ENCODE measurements at places on chromosomes 3 and 15. TPM values are rescaled to one million over a fixed set of nuclear protein-coding genes. Genes with fewer than 3 reads are reported as not detected.
A peak's percentile ranks its signal among the peaks of the same experiment; 100 is the strongest.

GRCh38 chr15:61444585-61444984 is 215.5 kb upstream of the RORA start:
- no peak for DNase-seq

- DNase-seq: peak; percentile 51
These were observed 212.2 kb downstream of the GABRG3 start for GRCh38 chr15:27183201-27183600.

DNA sequence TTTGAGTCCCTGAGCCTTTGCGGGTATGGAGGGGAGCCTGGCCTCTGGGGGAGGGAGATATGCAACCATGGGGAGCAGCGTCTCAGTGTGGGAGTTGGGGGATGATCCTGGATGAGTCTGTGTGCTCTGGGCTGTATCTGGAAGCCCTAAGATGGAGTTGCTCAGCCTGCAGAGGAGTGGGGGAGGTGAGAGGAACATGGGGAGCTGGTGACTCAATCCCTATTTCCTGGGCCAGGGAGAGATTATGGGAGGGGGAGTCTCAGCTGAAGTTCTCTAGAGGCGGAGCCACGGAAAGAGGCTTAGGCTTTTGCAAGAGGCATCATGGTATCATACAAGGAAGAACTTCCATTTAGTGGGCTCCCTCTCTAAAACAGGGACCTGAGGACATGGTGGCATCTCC is 59.5 kb upstream of the TMEM115 start:
- DNase-seq: no peak

DNA sequence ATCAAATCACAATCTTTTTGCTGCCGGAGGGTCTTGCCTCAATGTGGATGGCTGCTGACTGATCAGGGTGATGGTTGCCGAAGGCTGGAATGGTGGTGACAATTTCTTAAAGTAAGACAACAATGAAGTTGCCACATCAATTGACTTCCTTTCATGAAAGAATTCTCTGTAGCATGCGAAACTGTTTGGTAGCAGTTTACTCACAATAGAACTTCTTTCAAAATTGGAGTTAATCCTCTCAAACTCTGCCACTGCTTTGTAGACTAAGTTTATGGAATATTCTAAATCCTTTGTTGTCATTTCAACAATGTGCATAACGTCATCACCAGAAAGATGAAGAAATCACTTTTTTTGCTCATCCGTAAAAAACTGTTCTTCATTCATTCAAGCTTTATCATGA is 65.8 kb downstream of the B3GNT5 start:
- no peak for DNase-seq

- no peak for DNase-seq
These were observed 36.1 kb upstream of the CNTN6 start for GRCh38 chr3:1056744-1057143.

DNA sequence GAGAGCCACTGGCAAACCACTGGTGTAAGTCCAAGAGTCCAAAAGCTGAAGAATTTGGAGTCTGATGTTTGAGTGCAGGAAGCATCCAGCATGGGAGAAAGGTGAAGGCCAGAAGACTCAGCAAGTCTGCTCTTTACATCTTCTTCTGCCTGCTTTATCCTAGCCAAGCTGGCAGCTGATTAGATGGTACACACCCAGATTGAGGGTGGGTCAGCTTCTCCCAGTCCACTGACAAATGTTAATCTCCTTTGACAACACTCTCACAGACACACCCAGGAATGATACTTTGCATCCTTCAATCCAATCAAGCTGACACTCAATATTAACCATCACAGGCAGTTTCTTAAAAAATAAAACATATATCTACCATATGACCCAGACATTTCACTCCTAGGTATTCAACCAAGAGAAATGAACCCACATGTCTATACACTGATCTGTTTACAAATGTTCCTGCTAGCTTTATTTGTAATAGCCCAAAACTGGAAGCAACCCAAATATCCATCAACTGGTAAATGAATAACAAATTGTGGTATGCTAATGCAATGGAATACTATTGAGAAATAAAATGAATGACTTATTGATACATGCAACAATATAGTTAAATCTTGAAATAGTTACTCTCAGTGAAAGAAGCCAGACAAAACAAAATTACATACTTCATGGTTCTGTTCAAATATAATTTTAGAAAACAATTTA is 373.8 kb downstream of the ZNF385D start:
- DNase-seq: no peak

DNA sequence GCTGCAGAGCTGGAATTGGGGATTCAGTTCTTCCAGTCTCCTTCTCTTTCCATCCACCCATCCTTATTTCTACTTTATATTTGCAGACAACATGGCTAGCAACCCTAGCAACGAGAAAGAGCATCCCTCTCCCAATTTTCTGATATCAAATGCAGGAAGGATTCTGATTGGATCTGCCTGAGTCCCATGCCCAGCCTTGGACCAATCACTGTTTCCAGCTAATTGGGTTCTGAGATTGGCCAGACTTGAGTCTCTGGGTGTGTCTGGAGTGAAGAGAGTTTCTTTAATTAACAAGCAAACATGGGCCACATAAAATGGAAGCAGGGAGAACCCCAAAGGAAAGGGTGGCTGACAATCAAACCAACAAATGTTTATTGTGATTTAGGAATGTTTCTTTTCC is 60.6 kb downstream of the TMEM39A start:
- DNase-seq: no peak

DNA sequence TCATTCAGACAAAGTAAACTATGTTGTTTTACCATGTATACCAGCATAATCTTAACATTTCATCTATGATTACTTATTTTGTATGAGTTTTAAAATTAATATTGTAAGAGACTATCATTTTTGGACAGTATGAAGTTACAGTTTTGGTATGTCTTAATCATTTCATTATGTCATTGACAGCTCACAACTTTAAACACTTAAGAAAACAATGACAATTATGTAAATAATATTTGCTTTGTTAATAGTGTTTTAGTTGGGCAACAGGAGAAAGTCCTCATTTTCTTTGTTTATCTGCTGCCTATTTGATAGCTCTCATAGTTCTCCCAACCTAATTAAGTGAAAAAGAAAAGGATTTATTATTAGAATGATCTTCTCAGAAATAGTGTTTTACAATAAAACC is 80.2 kb downstream of the MEF2A start:
- no peak for DNase-seq

- DNase-seq: no peak
These were observed 9.2 kb downstream of the SHC4 start for GRCh38 chr15:48954538-48954937.

DNA sequence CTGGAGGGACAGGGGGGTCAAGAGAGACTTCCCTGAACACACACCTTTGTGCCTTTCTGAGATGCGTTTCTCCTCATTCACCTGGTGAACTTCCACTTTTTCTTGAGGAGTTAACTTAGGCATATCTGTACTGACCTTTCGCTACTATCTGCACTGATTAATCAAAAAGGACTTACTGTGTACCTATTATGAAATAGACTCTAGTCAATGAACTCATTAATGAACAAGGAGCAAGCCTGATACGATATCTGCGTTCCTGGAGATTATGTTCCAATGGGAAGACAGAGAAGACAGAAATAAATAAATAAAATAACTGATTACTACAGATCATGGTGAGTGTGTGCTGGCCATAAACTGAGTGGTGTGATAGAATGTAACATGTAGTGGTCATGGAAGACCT is 157.2 kb upstream of the TBL1XR1 start:
- DNase-seq: no peak

GRCh38 chr3:133138017-133138416 is 99.8 kb downstream of the TMEM108 start:
- no peak for DNase-seq

DNA sequence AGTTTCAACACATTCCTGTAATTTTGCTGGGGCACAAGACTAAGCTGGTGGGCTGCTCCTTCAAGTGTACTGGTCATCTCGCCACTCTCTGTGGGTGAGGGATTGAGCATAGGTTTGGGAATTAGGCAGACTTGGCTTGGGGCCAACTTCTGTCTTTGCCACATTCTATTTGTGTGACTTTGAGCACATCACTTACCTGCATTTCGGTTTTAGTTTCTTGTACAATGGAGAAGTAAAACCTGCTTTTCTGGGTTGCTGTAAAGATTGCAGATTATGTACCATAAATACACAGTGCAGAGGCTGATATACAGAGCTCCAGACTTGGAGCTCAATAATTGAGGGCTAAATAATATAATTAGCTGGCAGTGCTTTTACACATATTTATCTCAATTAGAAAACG is 162.1 kb downstream of the C3orf38 start:
- DNase-seq: no peak

DNA sequence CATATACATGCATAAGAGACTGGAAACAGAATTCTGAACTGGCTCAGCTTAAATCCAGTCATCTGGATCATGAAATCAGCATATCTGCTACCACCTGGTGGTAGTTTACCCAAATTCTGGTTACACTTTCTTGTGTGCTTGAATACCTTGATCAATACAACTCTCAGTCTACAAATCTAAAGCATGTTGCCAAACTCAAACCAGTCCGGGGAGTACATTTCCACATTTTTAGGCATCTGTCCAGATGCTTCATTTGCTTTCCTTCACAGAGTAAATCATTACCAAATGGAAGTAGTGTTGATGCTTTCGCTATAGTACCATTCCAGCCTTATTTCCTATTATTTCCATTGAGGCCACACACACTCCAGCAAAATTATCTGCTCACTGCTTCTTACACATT is 126.4 kb downstream of the P2RY1 start:
- DNase-seq: no peak

GRCh38 chr3:81790117-81790516 is 28.7 kb upstream of the GBE1 start:
- DNase-seq: no peak

- no peak for DNase-seq
These were observed 210.8 kb downstream of the RPLP1 start for GRCh38 chr15:69663441-69663840.

- no peak for DNase-seq
These were observed 135.4 kb downstream of the RAB11A start for GRCh38 chr15:66004618-66005262.

DNA sequence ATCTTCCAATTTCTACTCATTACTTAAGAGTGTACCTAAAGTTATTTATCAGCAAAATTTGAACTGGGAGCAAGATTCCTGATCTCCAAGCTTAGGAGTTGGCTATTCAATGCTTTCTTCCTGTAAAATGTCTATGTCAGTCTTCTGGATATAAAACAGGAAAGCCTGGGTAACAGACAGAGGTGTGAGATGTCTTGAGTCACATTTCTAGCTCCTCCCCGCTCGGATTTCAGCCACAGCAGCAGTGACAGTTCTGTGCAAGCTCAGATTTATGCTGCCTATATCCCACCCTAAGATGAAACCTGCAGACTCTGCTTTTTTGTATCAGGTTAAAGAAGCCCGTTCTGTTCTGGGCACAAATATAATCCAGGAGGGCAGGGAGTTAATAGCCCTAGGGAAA is 2.1 kb upstream of the ARMC8 start:
- no peak for DNase-seq

DNA sequence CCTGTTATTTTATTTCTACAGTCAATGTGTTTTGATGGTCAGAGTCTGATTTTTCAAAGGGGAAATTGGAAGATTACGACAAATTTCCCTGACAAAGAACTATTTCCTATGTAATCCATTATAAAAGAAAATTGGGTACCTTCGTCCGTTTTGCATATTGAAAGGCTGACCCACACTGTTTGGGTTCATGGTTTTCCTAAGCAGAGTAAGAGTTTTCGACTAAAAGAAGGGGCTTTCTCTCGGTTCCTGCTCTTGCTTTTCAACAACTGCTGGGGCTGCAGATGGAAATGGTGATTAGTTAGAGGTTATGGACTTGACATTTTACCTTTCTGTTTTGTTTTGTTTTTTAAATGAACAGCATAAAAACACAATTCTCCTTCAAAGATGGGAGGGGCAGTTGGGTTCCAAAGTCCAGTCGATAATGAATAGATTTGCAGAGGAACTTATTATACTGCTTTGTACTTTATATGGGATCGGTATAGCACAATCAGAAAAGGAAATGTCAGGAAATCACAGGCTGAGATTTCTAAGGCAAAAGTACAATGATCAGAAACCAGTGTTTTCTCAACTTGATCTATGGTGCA is 978 bp downstream of the KCNMB2 start:
- DNase-seq: no peak

GRCh38 chr3:73687106-73688004 is 62.6 kb upstream of the PDZRN3 start:
- DNase-seq: peak; percentile 44

DNA sequence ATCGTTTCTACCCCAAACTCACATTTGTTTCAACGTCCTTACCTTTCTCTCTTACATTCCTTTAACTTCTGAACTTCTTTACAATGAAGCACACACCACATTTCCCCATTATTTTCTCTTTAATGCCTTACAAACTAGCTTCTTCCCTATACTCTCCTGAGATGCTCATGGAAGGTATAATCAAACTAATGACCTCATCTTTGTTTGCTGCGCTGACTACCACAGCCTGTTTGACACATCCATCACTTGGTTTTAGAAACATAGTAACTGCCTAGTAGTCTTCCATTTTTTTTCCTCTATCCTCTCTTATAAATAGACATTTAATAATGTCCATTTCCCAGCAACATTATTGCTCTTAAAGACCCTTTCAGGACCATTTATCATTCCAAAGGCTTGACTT is 230.5 kb upstream of the LRTM1 start:
- no peak for DNase-seq

DNA sequence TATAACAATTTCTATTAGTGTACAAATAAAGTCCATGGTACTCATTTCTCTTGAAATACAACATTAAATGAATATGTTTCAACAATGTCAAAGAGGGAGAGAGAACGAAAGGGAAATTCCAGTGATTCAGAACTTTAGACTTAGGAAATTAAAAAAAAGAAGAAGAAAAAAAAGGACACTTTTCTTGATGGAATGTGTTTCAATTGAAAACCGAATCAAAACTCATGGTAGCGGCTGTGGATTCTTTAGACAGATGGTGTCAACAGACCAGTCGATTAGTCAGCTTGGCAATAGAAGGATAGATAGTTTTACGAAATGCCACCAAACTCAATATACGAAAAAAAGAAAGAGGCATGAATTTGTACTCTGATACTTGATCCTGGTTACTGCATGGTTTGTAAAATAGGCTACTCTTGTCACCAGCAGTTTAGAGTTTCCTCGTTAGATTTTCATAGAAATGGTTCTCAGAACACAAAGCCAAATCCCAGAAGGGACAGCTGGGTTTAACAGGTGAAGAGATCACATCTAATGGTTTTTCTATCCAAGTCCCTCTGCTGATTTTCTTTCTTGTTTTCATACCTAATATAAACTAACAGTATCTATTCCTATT is 793.5 kb downstream of the ROBO1 start:
- no peak for DNase-seq

DNA sequence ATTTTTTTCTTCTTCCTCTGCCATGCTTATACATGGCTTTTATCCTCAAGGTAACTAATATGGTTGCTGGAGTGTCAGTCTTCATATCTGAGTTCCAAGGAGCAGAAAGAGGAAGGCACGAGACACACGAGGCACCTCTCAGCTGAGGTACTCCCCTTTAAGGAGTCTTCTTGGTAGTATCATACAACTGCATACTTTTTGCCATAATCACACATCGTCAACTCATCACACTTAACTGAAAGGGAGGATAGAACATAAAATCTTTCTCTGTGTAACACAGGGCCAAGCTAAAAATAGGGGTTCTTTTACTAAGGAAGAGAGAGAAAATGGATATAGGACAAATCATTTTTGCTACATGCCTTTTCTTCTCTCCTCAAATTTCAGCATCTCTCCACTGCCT is 104.2 kb downstream of the OXSM start:
- DNase-seq: no peak

The CD96 gene
- 0.33 TPM for polyA plus RNA-seq

The PLSCR5 gene
- polyA plus RNA-seq: not detected

The FANCD2OS gene
- polyA plus RNA-seq: 0.30 TPM

The KY gene
- 73.0 TPM for polyA plus RNA-seq

The CHRNA7 gene
- polyA plus RNA-seq: 2.5 TPM

The KLF15 gene
- polyA plus RNA-seq: 1.7 TPM

The CFAP100 gene
- polyA plus RNA-seq: 0.94 TPM

The DLL4 gene
- polyA plus RNA-seq: 14.1 TPM

The MAGEL2 gene
- 19.6 TPM for polyA plus RNA-seq

The ROBO2 gene
- 2.2 TPM for polyA plus RNA-seq

All from forelimb muscle (tissue), 1 donor.